ENCODE measurements at places on chromosomes 11 and 22.
A peak's percentile ranks its signal among the peaks of the same experiment; 100 is the strongest.

DNA sequence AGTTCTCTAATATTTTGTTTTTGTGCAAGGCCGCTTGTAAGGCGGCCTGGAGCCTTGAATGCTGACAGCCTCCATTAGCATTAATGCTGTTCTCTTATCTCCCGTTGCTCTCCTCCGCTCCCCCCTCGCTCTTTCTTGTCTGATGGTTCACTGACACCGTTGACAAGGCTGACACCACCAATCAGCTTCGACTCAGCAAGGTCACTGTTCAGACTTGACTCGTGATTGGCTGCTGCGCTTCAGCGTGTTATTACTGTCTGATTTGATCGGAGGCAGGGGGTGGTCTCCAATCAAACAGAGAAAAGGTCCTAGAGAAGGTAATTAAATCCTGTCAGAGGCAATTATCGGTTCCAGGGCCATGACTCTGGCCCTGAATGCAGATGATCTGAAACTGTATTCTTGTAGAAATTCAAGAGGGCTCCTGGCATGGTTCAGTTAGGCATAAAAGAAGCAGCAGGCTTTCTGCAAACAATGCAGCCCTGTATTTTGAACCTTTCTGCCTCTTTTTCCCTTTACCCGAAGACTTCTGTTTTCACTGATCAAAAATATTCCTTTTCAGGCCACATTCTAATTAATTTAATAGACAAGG is 49.3 kb upstream of the MPPED2 start:
- DNase-seq: peak; percentile 93
- no peak overlapping the region for H3K27ac ChIP-seq
- H3K4me3 ChIP-seq: no peak overlapping the region

DNA sequence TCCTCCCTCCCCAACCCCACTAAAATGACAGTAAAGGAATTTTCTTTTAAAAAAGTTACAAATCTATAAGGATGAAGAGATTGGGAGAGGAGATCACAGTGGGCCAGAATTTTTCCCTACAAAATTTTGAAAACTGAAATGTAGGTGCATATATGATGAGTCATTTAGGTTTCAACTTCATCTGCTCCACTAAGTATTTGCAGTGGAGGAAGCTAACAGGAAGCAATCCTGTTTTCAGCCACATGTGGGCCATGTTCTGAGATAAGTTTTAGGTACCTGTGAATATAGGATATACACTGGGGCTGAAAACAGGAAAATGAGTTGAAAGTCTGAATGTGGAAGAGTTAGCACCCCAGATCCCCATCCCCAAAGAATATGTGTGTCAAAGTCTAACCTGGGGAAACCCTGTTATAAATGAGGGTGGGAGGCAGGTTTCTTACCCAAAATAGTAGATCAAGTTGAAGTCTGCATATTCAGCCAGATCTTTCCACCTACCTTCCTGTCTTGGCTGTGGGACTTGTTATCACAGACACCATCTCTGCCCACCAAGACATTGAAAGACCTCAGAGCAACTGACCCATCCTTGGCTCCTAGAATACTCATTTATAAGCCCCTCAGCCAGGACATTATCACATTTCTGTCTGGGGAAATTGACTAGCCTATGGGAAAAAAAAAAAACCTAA is 87.3 kb downstream of the PACS1 start:
- H3K27me3 ChIP-seq: no peaks in the 10 kb centered on the region
- no peak overlapping the region for H3K4me3 ChIP-seq
- no peaks in the 10 kb centered on the region for H3K36me3 ChIP-seq
- DNase-seq: peak; percentile 57

DNA sequence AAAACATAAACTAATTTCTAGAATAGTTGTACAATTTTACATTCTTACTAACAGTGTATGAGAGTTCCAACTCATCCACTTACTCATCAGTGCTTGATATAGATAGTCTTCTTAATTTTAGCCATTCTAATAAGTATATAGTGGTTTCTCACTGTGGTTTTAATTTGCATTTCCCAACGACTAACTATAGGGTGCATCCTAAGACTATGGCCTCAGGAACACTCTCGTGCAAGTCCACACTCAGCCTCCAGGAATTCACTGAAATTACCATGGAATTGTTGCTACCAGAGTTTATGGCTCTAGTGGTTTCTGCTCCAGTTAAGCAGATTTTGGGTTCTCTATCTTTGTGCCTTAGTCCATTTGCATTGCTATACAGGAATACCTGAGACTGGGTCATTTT is 60.1 kb upstream of the GUCY1A2 start:
- H3K4me1 ChIP-seq: no peaks in the 10 kb centered on the region
- H3K27me3 ChIP-seq: no peaks in the 10 kb centered on the region
- DNase-seq: no peak
- H3K36me3 ChIP-seq: no peaks in the 10 kb centered on the region
- H3K27ac ChIP-seq: no peak overlapping the region

GRCh38 chr11:57191311-57192219 is 9.8 kb downstream of the LRRC55 start:
- no peaks in the 10 kb centered on the region for H3K27me3 ChIP-seq
- peaks cover 4% of the 10 kb centered on the region for H3K4me1 ChIP-seq
- no peaks in the 10 kb centered on the region for H3K36me3 ChIP-seq
- H3K4me3 ChIP-seq: no peak overlapping the region
- no peak overlapping the region for H3K27ac ChIP-seq

DNA sequence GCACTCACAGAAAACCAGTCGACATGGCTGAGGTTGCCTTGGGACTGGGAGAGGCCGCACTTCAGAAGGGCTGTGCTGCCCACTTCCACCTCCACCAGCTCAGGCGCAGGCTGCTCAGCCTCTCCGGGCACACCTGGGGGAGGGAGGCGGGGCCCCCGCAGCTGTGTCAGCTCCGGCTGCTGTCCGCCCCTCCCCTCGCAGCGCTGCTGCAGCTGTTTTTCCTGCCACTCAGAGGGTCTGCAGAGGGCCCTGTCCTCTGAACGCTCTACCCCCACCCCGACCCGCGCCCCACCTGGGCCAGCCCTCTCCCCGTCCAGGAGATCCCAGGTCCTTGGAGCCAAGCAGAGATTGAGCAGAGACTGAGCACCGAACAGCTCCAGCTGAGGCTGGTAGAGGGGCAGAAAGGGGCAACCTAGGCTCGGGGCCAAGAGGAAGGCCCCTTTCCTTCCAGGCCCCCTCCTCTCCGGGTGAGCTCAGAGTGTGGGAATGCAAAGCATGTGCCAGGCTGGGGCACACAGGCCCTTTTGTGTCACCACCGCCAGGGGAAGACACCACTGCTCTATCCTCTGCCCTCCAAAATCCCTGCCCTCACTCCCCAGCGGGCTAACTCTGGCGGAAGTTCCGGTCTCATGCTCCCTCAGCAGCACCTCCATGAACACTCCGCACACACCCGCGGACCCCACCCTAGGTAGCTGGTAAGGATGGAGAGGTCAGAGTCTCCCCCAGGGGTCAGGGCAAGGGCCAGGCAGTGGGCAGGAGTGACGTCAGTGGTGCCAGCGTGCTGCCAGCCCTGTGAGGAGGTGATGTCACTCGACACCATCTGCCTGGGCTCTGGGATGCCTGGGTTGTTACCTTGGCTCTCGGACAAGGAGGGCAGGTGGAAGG is 1.6 kb downstream of the MCAM start:
- H3K27me3 ChIP-seq: no peaks in the 10 kb centered on the region
- no peak overlapping the region for H3K27ac ChIP-seq
- peak; percentile 92 for DNase-seq
- peaks cover 4% of the 10 kb centered on the region for H3K36me3 ChIP-seq
- peak overlapping the region; percentile 65 for H3K4me3 ChIP-seq

GRCh38 chr11:128497061-128497775 is 90.1 kb downstream of the ETS1 start:
- peak; percentile 97 for DNase-seq
- peaks cover 18% of the 10 kb centered on the region for H3K4me1 ChIP-seq
- peak overlapping the region; percentile 73 for H3K27ac ChIP-seq
- no peak overlapping the region for H3K4me3 ChIP-seq
- H3K27me3 ChIP-seq: no peaks in the 10 kb centered on the region
- H3K36me3 ChIP-seq: no peaks in the 10 kb centered on the region

DNA sequence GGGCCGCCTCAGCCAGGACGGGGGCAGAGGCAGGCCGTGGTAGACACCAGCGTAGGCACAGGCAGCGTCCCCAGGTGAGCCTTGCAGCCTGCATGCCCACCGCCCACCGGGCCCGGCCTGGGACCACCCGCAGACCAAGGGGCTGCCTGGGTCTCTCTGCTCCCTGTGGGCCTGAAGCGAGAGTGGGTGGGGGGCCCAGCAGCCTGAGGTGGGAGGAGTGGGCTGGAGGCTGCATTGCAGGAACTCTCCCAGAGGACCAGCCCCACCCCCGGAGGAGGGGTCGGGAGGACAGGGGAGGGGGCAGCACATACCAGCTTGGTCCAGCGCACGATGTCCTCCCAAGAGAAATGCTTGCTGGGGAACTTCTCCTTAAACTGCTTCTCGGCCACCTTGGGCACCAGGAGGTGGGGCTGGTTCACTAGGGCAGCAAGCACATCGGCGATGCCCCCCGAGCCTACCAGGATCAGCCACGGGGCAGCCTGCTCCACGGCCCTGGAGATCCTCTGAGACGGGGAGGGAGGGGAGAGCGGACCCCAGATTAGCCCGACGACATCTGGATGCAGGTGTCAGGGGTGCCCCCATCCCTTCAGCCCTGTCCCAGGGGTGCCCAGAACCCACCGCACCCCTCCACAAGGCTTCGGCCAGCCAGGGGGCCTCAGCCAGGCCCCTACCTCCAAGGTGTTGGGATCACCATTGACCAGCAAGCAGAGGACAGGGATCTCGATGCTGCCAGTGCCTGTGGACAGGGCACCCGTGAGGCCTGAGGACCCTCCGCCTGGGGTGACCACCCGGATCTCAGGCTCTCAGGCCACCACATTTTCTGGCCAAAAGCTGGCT is 17.5 kb downstream of the TSSC4 start:
- no peaks in the 10 kb centered on the region for H3K27me3 ChIP-seq
- H3K36me3 ChIP-seq: no peaks in the 10 kb centered on the region
- no peak overlapping the region for H3K4me3 ChIP-seq
- no peak overlapping the region for H3K27ac ChIP-seq
- DNase-seq: no peak
- no peaks in the 10 kb centered on the region for H3K4me1 ChIP-seq

- no peaks in the 10 kb centered on the region for H3K36me3 ChIP-seq
- no peak overlapping the region for H3K27ac ChIP-seq
Measured at GRCh38 chr11:78402847-78403246, 14.8 kb downstream of the GAB2 start.

DNA sequence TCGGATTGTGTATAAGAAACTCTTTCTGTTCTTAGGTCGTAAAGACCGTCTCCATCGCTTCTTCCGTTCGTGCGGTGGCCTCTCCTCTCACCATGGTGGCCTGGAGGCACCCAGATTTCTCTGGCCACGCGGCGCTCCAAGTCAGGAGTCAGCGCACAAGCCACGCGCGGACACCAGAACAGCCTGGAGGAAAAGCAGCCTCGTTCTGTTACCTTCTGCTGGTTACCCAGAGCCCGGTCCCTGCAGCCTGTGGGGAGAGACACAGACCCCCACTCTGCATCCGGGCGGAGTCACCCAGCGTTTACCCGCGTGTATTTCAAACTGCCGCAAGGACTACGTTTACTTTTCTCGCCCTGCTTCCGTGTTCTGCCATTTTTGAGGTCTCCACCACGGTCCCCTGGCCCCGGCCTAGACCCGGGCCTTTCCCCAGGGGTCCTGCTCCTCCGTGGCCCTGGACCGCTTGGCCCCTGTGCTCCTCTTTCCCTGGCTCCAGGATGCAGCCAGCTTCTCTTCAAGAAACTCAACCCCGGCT is 776.1 kb downstream of the BRD1 start:
- no peak for DNase-seq
- H3K27ac ChIP-seq: no peak overlapping the region
- no peaks in the 10 kb centered on the region for H3K27me3 ChIP-seq
- H3K4me3 ChIP-seq: no peak overlapping the region
- no peaks in the 10 kb centered on the region for H3K4me1 ChIP-seq
- H3K36me3 ChIP-seq: no peaks in the 10 kb centered on the region

- H3K4me3 ChIP-seq: no peak overlapping the region
- DNase-seq: no peak
- no peaks in the 10 kb centered on the region for H3K36me3 ChIP-seq
- no peak overlapping the region for H3K27ac ChIP-seq
- no peaks in the 10 kb centered on the region for H3K27me3 ChIP-seq
Measured at GRCh38 chr11:113603277-113604059, 102.6 kb downstream of the TMPRSS5 start.

GRCh38 chr11:114762408-114762807 is 84.1 kb downstream of the NXPE2 start:
- H3K27me3 ChIP-seq: no peaks in the 10 kb centered on the region
- H3K27ac ChIP-seq: no peak overlapping the region
- H3K4me1 ChIP-seq: no peaks in the 10 kb centered on the region
- no peaks in the 10 kb centered on the region for H3K36me3 ChIP-seq
- DNase-seq: peak; percentile 73

GRCh38 chr11:74696500-74696899 is 34.7 kb downstream of the CHRDL2 start:
- H3K4me1 ChIP-seq: peaks cover 3% of the 10 kb centered on the region
- H3K27ac ChIP-seq: no peak overlapping the region
- no peak overlapping the region for H3K4me3 ChIP-seq
- no peak for DNase-seq

- no peaks in the 10 kb centered on the region for H3K36me3 ChIP-seq
- H3K27ac ChIP-seq: peak overlapping the region; percentile 12
Measured at GRCh38 chr11:61153593-61154095, 7.6 kb downstream of the VPS37C start.

GRCh38 chr22:44331881-44332714 is 19.3 kb upstream of the SHISAL1 start:
- H3K4me3 ChIP-seq: no peak overlapping the region
- DNase-seq: peak; percentile 23
- H3K27me3 ChIP-seq: peaks cover 9% of the 10 kb centered on the region
- H3K4me1 ChIP-seq: no peaks in the 10 kb centered on the region
- no peak overlapping the region for H3K27ac ChIP-seq

GRCh38 chr22:39388261-39389011 is 11.1 kb upstream of the TAB1 start:
- H3K27ac ChIP-seq: no peak overlapping the region
- H3K36me3 ChIP-seq: no peaks in the 10 kb centered on the region
- no peaks in the 10 kb centered on the region for H3K4me1 ChIP-seq
- DNase-seq: peak; percentile 97

GRCh38 chr11:10514709-10515108 is 26.3 kb downstream of the RNF141 start:
- no peaks in the 10 kb centered on the region for H3K36me3 ChIP-seq
- H3K4me3 ChIP-seq: no peak overlapping the region
- H3K27me3 ChIP-seq: no peaks in the 10 kb centered on the region

DNA sequence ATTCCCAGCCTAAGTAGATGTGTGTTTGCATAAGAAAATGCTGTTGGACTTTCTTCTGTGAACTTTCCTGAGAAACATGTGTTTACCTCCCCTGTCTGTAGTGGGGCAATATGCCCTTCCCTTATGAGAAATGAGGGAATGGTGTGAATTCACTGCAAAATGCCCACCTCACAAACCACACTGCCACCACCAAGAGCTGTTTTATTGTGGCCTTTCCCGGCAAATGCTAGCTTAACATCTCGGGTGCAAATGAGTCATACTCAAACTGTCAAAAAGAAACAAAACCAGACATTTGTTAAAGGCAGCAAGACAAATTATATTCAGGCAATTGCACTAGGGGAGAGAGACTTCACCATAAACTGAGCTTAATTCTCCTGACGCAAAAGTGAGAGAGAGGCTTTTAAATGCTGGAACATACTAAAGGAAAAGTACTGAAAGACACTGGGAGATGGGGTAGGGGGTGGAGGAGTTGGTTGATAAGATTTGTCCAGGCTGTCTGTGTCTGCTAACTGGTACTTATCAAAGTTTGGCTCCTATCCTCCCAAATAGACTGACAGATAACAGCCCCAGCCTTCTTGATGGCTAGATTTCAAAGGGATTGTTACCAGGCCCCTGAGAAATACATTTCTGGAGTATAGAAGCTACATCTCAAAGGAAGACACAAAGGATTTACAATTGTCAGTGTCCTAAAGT is 70.9 kb upstream of the OR5AK2 start:
- no peaks in the 10 kb centered on the region for H3K4me1 ChIP-seq
- H3K4me3 ChIP-seq: no peak overlapping the region
- no peaks in the 10 kb centered on the region for H3K27me3 ChIP-seq
- H3K36me3 ChIP-seq: no peaks in the 10 kb centered on the region
- peak; percentile 3 for DNase-seq
- H3K27ac ChIP-seq: no peak overlapping the region

All from mesendoderm (in vitro differentiated cells).